CD14-positive monocyte (primary cell): ENCODE measurements at places on chromosomes 13 and 19.

GRCh38 chr13:98478189-98479129 is 98.4 kb downstream of the STK24 start:
- DNase-seq: peak; percentile 71

DNA sequence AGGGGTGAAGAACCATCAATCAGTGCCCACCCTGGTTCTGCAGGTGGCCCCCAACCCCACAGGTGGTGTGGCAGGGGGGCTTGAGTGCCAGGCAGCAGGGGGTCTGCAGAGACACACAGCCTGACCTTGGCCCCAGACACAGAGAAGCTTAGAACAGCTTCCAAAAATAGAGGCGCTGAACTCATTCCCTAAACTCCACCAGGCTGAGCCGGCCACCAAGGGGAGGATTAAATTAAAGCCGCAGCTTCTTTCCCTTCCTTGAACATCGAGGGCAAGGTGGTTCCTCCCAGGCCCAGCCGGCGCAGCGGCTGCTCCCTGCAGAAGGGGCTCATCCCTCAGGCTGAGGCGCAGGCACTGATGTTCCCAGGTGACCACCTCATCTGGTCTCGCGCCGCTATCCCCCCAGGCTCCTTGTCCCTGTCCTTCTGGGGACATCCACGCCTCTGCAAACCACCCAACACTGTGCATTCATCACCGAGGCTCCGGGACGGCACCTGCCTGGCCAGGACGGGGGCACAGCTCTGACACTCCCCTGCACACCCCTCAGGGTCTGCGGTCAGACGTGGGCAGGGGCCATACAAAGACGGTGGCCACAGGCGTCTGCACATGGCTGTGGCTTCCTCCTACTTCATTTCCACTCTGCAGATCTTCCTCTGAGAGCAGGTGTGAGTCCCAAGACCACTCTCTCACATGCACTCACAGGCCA is 30.9 kb downstream of the LAMP1 start:
- DNase-seq: no peak

DNA sequence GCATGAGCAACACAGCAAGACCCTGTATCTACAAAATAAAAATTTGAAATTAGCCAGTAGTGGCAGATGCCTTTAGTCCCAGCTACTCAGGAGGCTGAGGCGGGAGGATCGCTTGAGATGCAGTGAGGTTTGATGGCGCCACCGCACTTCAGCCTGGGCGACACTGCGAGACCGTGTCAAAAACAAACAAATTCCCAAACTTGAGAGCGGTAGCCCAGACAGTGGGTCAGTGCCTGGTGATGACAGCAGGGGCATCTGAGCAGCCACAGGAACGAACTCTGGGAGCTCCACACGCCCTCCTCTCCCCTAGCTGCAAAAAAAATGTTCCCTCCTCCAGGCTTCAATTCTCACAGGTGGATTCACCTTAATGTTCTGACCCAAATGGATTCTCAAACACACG is 14.1 kb downstream of the ZNF490 start:
- no peak for DNase-seq

DNA sequence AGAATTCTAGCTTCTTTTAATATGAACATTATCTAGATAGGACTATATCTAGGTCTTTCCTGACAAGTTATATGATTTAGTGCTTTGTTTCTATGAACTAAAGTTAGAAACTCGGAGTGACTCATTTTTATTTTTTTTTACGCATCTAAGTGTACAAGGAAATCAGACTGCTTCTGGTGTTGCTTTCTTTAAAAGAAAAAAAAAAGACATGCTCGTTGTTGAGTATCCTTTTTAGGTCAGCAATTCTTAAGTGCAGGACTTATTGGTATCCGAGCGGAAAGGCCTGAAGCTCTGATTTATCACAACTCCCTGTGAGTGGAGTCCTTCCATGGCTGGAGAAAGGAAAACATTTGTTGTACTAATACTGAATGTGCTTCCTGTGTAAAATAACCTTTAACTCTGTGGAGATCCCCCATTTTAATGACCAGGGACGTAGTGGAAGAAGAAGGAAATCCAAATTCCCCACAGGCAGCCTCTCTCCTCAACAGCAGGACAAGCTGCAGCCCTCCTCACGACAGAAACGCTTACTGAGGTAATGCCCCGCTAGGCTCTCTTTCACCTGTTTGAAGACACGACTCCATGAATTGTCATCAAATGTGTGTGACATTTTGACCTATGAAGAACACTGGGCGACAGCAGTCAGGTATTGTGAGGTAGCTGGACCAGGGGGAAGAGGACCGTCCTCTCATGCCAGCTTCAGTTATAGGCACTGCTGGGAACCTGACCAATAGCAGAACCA is 17.9 kb upstream of the POMP start:
- no peak for DNase-seq

DNA sequence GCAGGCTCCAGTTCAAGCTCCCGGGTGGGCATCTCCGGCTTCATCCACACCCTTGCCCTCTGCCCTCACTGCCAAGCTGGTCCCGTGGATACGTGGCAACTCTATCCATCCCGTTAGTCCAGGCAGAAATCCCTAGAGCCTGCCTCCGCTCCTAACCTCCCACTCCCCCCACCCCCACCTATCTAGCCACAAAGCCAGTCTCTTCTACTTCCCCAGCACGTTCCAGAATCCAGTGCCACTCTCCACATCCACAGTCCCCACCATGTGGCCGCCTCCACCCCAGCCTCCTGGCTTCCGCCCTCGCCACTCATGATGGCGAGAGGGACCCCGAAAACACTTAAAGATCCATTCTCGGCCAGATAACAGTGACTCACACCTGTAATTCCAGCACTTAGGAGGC is 3.8 kb downstream of the YIPF2 start:
- no peak for DNase-seq

- peak; percentile 62 for DNase-seq
Measured at GRCh38 chr19:36915992-36916830, at the start of the genes ZNF568 and ZNF829. Gene ZNF568 (plus strand): TSS chr19:36916332. CDS start chr19:36922771, 6,439 bp downstream. Gene ZNF829 (minus strand): TSS chr19:36916291. CDS start chr19:36915167, 1,124 bp downstream.

DNA sequence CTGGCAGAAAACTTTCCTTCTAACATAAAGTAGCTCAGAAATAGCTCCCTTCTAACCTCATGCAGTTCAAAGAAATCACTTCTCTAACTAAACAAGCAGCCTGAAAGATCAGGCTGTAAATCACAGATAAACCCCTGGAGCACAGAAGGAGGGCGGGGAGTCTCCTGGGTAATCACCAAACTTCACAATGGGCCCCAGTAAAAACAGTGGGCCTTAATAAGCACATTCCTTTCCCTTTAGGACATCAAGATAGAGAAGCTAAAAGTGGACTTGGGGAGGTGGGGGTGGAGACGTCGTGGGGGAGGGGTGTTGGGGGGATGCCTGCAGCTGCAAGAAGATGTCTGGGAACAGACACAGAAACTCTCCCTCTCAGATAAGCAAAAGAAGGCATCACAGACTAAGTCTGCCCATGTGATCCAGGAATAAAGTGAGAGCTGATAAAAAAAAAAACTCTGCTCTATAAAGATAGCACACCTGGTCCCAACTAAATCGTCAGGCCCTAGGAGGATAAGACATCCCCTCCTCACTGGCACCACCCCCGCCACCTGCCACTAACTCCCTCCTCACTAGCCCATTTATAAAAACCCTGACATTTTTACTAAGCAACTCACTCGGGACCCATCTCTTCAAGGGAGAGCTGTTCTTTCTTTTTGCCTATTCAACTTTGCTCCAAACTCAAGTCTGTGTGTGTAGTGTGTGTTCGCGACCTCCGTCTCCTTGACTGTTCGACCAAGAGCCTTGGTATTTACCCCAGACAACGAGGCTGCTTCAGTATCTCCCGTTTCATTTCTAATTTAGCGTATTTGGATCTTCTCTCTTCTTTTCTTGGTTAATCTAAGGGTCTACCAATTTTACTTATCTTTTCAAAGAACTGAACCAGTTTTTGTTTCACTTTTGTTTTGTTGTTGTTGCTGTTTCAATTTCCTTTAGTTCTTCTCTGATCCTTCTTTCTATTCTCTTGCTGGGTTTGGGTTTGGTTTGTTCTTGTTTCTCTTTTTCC is 31.7 kb downstream of the DNAJC15 start:
- no peak for DNase-seq

GRCh38 chr13:79660361-79660760 is 179.4 kb downstream of the NDFIP2 start:
- DNase-seq: no peak

DNA sequence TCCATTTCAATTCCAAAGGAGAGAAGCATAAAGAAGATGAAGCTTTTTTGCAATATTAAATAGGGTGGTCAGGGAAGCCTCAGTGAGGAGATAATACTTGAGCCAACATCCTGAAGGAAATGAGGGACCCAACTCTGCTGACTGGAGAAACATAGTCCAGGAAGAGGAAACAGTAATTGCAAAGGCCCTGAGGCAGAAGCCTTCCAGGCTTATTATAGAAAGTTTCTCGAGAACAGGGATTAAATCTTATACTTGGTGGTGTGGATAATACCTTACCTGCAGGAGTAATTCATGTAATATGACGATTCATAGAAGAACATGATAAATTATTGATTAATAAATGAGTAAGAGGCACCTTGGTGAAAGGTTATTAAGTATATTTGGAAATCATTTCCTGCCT is 1.0 kb upstream of the RFC3 start:
- DNase-seq: no peak

DNA sequence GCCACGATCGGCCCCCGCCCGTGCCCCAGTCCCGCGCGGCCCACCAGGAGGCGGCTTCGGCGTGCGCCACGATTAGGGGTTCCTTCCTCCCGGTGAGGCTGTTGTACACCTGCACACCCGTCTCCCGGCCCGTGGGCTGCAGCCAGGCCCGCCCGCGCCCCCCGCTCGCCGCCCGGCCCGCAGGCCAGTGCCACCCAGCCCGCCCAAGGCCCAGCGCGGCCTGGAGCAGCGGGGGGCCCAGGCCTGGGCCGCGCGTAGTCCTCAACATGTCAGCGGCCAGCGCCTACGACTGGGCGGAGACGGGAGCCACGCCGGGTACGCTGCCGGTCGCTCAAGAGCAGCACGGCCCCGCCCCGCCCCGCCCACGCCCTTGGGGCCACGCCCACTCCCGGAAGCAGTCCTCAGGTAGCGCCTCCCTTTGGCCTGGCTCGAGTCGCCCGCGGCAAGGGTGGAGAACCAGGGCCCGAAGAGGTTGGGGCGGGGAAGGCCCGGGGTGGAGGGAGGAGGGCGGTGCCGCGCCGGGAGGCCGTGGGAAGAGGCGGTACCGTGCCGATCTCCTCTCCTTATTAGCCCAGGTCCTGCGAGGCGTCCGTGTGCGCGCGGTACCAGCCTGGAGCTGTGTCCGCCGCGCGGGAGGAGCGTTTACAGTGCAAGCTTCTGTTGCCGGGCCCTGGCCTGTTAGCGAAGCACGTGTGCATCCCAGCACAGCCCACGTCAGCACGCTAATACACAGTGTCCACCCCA is at the start of gene CARS2:
Gene CARS2 (minus strand): TSS at position 291 of the 744 bp plus-strand sequence. CDS start 23 bp downstream, at position 268.
- peak; percentile 97 for DNase-seq

DNA sequence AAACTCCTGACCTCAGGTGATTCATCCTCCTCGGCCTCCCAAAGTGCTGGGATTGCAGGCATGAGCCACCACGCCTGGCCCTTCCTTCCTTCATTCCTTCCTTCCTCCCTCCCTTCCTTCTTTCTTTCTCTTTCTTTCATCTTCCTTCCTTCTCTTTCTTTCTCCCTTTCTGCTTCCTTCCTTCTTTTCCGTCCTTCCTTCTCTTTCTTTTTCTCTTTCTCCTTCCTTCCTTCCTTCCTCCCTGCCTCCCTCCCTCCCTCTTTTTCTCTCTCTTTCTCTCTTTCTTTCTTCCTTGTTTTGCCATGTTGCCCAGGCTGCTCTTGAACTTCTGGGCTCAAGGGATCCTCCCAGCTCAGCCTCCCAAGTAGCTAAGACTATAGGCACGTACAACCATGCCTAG is 36.5 kb upstream of the MUC16 start:
- DNase-seq: no peak

- DNase-seq: no peak
Measured at GRCh38 chr19:42301646-42302203, at the start of gene PRR19. Gene PRR19 (plus strand): TSS chr19:42302132. CDS start chr19:42309585, 7,453 bp downstream.

DNA sequence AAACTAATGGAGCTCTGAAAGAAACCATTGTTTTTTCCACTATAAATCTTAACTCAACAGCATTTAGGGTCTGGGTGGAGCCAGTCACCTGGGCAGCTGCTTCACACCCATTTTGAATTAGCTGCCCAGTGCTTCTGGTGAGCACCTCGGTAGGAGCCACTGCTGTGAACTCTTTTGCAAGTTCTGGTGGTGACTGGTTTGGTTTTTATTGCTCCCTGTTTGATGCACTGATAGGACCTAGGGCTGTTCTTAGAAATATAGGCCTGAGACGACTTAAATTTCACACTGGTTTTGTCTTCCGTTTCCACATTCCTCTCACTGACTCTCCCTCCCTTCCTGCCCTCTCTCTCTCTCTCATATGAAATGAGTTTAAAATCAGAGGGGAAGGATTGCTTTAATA is 103.9 kb downstream of the GGACT start:
- no peak for DNase-seq

DNA sequence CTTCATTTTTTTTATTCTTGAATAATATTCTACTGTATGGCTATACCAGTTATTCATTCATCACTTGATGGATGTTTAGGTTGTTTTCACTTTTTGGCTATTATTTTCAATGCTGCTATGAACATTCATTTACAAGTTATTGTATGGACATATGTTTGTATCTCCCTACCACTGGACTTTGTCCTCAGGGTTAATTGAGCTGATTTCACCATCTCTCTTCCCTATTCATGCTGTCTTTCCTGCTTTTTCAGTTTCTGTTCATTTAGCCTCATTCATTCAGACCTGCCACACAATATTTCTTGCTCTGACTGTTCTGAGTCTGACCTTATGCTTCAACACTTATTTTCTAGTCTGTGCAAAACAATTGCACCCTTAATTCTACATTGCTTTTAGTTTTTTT is 12.3 kb upstream of the C1QTNF9B start:
- no peak for DNase-seq

DNA sequence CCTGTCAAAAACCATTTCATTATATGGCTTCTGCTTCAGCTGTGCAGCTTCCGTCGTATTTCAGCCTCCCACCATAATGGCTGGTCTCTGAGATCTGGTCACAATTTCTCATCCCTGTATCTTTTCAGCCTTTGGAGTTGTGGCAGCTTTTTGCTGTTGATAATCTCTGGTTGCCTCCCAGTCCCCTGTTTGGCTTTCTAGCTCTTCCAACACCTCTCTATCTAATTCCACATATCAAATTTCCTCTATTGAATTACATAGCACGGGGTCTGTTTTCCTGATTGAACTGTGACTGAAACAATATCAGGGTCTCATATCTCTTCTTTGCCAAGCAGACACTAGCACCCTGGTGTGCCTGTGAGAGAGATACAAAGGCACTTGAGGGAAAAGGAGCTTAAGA is 222.1 kb upstream of the OBI1 start:
- DNase-seq: no peak

GRCh38 chr19:51676566-51677083 is 16.5 kb upstream of the SPACA6 start:
- DNase-seq: no peak
